ENCODE measurements at places on chromosomes 2 and 18.

DNA sequence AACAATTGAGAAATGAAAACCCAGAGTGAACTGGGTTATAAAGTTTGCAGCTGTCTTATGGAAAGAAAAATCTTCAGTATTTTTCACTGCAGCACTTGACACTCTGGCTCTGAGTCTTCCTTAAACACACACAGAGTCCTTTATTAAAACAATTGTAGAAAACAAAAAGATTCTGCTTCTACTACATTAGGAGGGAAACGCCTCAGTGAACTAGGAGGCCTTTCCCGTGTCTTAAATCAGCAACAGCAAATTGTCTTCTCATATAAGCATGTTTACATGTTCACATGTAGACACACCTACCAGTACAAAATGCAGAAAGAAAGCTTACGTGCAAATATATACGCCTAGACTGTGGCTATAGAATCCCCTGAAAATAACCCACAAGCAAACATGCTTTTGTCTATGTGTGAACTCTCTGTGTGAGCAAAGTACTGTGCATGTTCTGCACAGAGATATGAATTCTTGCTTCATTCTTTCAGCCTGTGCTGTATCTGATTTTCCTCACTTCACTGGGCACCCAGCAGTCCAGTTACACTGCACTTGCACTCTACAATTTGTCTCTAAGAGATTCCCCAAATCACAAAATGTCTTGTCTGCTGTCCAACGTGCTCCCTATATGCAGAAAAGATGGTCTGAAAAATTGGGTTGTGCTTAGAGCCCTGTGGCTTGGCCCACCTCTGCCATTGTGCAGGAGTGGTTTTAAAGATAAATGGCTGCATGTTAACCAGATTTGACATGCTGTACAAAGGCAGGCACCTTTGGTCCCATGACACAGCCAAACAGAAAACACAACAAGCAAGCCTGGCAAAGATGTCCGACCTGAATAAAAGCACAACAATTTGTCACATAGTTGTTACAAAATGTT lies 24.5 kb downstream of the ZEB2 start:
- DNase-seq, result no peak

- no peak for DNase-seq
Measured at GRCh38 chr2:108835040-108835439, 48.5 kb downstream of the CCDC138 start.

GRCh38 chr2:201966691-201967438 lies 66.8 kb upstream of the FZD7 start:
- DNase-seq, result no peak

GRCh38 chr2:46379213-46380037 lies 82.2 kb downstream of the EPAS1 start:
- DNase-seq, result no peak

GRCh38 chr2:112607680-112608438 lies 23.4 kb downstream of the CHCHD5 start:
- no peak for DNase-seq

DNA sequence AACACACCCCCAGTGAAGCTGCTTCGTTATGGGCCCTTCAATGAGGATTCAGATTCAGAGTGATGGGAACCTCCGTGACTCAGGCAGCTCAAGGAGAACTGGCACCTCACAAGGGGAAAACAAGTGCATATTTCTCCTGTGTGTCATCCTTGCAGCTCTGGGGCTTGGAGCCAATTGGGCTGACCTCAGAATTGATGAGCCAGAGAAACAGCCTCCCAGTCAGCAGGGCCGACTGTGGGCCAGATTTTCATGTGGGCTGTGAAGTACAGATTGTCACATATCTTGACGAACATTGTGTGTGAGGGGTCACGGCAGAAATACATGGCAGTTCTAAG lies 189.6 kb upstream of the SP5 start:
- no peak for DNase-seq

DNA sequence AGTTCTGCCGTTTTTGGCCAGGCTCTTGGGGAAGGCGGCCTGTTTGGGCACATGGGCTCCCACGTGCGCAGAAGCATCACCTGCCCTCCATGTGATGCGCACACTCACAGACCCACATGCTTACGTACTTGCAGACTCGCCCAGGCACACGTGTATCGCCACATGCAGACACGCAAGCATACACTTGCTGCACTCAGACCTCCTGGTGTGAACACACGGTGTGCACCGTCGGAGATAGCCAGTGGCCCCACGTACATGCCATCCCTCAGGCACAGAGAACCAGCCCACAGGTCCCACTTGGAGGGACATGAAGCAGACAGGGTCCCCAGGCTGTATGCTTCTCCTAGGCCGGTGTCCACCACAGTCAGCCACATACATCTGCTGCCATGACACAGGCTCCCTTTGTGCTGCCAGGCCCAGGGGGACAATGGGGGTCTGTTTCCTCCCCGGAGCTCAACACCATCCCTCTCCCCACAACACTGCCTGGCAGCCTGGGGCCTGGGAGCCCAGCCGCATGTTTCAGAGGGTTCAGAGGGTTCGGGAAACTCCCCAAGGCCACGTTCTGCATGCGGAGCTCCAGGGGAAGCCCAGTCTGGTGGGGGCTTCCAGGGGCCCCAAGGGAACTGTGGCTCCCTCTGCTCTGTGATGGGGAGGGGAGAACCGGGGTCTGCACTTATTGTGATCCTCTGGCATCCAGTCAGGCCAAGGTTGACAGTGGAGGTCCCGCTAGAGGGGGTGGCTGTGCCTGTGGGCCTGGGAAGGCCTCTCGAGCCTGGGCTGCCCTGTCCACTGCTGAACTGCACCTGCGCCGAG lies 208.1 kb upstream of the HAAO start:
- no peak for DNase-seq

- DNase-seq, result no peak
Measured at GRCh38 chr2:190636361-190636760, 12.5 kb upstream of the NAB1 start.

DNA sequence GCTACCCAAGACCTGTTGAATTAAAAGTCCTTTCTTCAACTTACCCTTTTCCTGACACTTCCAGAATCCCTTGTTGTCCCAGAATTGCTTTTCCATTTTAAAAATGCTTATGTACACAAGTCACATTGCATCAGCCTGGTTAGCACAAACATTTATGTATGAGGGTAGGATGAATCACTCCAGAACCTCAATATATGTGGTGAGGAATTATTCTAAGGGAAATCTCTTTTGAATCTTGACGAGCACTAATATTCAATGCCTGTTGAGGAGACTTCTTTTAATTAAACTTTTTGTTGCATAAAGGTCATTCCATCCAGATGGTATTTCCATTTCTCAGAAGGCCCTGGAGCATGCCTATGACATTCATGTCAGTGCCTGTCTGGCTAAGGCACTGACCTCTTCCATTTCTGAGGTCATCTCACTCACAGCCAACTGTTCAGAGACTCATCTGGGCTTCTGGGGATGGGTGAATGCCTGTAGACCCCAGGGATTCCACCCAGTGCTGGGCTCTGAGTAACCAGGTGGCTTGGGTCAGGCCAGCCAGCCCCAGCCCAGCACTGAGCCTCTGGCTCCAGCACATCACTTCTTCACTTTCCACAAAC lies 28.2 kb downstream of the ACMSD start:
- no peak for DNase-seq

GRCh38 chr18:45506951-45507350 lies 108.3 kb upstream of the SLC14A2 start:
- no peak for DNase-seq

- DNase-seq, result no peak
Measured at GRCh38 chr2:40896358-40896757, 444.5 kb upstream of the SLC8A1 start.

DNA sequence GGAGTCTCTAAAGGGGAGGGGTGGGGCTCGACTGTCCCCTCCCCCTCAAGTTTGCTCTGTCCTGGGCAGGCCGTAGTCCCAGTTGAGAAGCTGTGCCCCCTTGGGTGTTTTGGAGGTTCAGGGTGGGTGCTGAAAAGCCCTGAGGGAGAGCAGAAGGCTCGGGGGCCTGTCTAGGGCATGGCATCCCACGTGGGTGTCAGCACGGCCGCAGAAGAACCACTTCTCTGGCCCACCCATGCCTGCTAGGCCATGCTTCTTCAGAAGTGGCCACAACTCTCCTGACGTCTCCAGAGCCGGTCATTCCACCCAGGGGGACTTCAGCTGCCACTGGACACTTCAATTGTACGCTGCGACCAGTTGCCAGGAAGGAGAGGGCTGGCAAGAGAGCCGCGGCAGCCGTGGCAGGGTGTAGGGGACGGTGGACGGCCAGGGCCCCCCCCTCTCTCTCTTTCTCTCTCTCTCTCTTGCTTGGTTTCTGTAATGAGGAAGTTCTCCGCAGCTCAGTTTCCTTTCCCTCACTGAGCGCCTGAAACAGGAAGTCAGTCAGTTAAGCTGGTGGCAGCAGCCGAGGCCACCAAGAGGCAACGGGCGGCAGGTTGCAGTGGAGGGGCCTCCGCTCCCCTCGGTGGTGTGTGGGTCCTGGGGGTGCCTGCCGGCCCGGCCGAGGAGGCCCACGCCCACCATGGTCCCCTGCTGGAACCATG lies at the start of gene INPP5D:
INPP5D (plus strand) TSS at position 546 of the 704 bp plus-strand sequence; CDS start at position 683, 137 bp downstream.
- DNase-seq, result peak; percentile 66

GRCh38 chr2:10887476-10887875 lies 24.3 kb upstream of the KCNF1 start:
- no peak for DNase-seq

GRCh38 chr2:221731432-221732145 lies 159.5 kb upstream of the EPHA4 start:
- DNase-seq, result no peak

- DNase-seq, result no peak
Measured at GRCh38 chr2:188414411-188414810, 122.7 kb downstream of the GULP1 start.

GRCh38 chr2:219706823-219707281 lies 79.4 kb downstream of the SLC4A3 start:
- no peak for DNase-seq

DNA sequence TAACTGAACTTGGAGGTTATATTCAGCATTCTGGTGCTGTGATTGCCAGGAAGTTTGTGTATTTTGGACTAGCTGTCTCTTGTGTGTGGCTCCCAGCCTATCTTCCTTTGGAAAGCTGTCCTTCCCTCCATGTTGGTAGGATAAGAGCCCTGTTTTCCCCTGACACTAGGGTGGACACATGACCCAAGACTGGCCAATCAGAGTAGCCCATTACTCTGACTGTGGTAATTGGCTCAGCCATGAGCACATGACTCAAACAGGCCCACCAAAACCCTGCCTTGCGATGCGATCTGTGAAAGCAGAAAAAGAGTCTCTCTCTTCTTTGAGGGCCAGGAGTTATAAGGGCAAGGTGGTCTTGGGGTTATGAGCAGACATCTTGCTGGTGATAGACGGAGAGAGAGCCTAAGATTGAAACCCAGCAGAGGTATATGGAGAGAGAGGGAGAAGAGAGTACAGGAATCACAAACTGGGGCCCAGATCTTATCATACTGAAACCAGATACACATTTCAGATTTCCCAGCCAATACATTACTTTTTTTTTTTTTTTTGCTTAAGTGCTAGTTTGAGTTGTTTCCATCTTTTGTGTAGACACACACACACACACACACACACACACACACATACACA lies 45.3 kb upstream of the SERPINE2 start:
- DNase-seq, result no peak

DNA sequence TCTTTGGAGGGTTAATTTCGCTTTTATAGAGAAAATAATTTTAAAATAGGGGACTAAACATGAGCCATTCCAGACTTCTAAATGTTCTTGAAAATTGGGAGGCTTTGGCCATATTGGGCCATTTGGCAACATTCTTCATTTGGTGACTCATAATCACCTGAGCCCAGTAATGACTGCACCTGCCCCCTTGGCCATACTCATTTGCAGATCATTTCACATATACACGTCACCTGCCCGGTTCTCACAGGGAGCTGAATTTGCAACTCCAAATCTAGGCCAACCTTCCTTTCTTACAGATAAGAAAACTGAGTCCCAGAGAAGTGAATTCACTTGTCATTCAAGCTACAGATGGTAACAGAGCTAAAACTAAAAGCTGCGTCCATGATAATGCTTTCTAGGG lies 289.7 kb downstream of the EPHA4 start:
- no peak for DNase-seq

DNA sequence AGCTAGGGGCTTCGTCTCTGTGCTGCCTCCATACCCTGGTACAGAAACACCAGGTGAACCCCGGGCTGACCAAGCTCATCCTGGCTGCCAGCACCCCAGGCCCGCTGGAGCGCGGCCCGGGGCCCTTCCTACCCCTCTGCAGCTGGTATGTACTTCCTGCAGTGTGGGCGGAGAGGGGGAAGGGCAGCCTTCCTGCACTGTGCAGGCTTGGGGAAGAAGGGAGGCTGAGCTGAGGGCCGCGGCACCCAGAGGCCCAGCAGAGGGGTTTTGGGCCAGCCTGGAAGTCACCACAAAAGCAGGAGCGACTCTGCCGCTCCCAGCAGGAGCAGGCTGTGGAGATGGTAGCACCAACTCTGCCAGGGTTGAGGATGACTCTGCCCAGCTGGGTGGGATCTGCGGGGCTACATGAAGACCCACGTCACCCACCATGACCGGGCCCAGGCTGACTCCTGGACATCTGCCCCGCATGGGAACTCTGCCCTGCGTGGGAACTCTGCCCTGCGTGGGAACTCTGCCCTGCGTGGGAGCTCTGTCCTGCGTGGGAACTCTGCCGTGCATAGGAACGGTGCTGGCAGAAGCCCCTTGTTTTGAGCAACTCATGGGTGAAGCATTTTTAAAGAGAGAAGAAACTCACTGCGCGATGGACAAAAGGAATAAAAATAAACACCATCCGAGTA lies 273.3 kb downstream of the NDUFA10 start:
- DNase-seq, result no peak

DNA sequence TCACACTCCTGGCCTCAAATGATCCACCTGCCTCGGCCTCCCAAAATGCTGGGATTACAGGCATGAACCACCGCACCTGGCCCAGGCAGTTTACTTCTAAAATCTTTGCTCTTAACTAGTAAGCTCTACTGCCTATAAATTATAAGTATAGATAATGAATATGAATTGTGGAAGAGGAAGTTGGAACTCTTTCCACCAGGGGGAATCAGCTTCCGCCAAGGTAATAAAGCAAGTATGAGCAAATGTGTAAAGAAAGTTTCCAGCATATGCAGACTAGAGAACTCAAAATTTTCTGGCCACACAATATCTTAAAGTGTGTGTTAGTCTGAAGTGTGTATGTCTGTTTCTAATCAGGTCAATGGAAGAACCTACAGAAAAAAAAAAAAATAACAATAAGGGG lies 68.1 kb downstream of the RMDN2 start:
- DNase-seq, result no peak

GRCh38 chr2:192696857-192697256 lies 502.1 kb upstream of the TMEFF2 start:
- no peak for DNase-seq

- no peak for DNase-seq
Measured at GRCh38 chr2:127389778-127390435, 2.1 kb upstream of the MAP3K2 start.

GRCh38 chr2:76120176-76120575 lies 409.5 kb upstream of the GCFC2 start:
- no peak for DNase-seq

Data from CD4-positive, alpha-beta T cell (primary cell).